HAP-1 (cell line): ENCODE measurements at places on chromosomes 5 and 9.

DNA sequence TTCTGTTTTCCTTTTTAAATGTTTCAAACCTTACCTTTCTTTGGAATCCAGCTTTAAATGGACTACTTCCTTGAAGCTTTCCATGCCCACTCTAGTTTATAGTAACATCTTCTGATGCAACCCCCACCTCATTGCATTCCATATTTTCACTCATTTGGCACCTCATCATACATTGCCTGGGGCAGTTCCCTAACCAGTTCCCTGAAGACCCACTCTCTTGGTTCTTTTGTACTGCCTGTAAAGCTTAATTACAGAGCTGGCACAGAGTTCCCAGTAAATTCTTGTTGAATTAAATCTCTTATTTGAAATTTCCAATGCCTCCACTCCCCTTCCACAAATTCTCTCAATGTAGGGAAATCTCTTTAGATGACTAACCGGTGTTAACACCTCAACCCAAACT, 257.2 kb downstream of the ARRDC3 start:
- DNase-seq = peak; percentile 30

DNA sequence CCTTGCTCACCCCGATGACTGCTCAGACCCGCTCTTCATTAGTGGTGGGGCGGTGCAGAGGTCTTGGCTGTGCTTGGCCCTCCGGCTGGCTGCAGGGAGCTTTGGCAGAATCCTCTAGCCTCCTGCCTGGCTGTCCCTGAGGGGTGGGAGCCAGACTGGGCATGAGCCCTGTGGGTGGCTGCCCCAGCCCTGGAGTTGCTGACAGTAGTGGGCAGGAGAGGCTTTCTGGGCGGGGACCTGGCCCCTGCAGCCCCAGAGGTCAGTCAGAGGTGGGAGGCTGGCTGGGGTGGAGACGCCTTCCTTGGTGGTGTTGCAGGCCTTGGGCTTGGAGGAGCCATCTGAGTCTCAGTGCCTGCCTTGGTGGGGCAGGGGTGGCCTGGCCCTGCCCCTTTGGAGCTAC, 146.0 kb downstream of the RXRA start:
- no peak for DNase-seq

- no peak for DNase-seq
Observed at GRCh38 chr9:14400658-14400995, 86.7 kb upstream of the NFIB start.

DNA sequence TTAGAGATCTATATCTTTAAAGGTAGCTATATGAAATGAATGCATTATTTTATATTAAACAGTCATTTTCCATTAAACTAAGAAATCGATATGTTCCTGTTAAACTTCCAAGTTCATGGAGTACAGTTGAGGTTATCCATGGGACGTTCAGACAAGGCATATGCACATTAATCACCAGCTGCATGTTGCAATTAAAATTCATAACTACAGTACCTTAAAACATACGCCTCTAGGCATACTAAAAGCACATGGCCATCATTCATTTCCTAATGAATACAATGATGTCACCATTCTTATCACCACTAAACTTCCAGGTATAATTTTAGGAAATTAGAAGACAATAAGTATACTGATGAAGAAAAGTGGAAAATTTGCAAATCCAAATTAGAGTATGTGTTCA, 174.3 kb downstream of the CDH12 start:
- no peak for DNase-seq

DNA sequence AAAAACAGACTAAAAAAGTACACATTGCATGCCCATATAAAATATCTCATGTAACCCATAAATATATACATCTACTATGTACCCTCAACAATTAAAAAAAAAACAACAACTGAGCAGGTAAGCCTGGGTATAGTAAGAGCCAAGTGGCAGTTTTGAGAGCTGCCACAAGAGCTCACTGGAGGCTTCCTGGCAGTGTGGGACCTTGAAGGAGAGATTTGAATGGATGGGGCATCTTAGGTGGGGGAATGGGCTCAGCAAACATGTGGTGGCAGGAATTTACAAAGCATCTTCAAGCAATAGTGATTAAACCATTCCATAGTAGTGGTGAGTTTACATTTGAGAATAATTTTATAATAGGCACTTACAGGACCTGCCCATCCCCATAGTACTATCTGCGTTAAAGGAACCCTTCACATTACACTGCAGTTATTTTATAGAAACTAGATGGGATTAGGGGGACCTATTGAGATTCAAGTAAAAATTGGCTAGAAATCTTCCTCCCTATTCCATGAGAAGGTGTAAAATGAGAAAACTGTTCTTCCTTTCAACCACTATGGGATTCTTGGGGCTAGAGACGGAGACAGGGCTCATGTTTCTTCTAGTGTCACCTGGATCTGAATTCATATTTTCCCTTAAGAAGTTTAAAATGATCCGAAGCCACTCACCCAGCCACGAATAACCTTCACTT, 6.9 kb downstream of the MEGF10 start:
- DNase-seq = no peak

DNA sequence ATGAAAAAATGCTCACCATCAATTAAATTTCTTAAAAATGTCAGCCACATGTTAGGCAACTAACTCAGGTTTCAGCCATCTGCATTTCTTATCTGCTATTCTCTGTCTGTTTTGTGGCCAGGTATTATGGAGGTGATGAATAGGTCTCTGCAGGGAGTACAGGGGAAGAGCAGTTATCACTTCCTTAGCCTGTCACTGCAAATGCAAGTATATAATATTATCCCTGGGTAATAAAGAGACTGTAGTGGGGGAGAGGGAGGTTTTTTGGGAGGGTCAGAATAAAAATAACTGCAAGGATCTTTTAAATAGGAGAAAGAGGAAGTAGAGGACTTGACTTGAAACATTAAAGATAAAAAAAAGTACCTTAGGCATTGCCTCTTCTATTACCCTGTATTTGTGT, 49.6 kb upstream of the PTGER4 start:
- DNase-seq = no peak

- DNase-seq = no peak
Observed at GRCh38 chr5:115894342-115894741, 52.6 kb downstream of the AP3S1 start.

- DNase-seq = no peak
Observed at GRCh38 chr5:9348401-9348996, 197.4 kb downstream of the SEMA5A start.

- no peak for DNase-seq
Observed at GRCh38 chr5:150313501-150313900, 10.8 kb upstream of the ARSI start.

DNA sequence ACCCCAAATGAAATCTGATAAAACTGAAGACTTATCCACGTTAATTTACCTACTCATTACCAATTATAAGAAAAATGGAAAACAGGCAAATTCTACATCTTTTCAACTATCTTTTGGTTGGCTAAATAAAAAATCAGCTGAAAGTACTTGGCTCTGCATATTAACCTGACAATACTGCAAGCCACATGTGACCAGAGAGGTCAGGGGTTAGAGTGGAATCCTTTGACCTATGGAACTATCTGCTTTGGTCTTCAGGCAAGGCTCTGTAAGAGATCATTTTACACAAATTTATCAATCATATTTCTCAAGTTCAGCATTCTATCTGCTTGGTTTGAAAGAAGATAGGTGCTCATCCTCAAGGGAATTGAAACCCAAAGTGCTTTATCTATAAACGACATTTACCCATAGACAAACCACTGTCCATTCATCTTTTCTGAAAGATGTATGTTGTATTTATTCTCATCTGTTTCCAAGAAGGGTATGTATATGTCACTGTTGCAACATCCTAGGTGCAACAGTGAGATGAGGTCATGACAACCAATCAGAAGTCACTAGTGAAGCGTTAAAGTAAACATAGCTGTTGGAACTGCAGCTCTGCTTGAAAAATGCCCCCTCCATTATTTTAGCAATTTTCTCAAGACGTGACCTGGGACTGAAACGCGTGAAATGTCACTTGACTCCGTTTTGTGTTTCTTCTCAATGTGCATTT, 144.9 kb upstream of the POU5F2 start:
- no peak for DNase-seq

DNA sequence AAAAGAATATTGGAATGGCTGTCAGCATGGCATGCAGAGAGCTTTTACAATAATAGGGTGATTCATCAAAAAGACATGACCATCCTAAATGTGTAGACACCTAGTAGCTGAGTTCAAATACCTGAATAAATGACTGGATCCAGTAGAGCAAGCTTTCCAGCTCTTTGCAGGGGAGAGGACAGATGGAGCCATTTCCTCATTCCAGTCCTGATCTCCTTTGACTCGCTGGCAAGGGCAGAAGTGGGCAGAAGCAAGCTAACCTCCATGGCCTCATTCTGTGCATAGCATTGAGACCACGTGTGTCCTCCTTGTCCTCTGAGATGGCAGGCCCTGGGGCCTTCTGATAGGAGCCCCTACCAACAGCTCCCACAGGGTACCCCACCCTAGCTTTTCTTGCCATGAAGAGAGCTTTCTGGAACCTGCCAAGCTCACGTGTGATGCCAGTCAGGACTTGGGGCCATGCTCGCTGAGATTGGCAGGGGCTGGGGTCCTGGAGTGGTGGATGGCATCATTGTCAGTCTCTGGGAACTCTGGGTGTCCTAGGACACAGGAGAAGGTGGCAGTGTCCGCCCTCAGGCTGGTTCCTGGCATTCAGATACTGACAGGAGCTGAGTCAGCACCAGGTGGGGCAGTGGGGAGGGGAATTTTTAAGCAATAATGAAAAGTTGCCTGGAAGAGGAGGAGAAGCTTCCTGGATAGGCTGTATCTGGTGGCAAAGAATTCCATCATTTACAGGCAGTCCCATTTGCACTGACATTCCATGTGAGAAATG, 33.6 kb downstream of the WWC1 start:
- DNase-seq = no peak

DNA sequence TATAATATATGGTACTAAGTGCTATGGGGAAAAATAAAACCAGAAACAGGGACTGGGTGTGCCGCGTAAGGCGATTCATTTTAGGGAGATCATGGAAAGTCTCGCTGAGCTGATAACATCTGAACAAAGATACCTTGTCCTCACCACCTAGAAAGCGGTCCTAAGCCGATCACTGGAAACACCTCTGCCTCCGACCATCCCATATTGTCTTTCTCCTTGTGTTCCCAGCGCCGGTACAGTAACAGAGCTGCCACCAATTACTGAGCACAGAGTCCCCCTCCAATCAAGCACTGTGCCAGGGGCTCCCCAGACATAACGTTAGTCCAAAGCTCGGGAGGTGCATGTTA, 704 bp downstream of the CCDC112 start:
- DNase-seq = no peak

- DNase-seq = no peak
Observed at GRCh38 chr9:72769546-72769945, 183.3 kb downstream of the ALDH1A1 start.

DNA sequence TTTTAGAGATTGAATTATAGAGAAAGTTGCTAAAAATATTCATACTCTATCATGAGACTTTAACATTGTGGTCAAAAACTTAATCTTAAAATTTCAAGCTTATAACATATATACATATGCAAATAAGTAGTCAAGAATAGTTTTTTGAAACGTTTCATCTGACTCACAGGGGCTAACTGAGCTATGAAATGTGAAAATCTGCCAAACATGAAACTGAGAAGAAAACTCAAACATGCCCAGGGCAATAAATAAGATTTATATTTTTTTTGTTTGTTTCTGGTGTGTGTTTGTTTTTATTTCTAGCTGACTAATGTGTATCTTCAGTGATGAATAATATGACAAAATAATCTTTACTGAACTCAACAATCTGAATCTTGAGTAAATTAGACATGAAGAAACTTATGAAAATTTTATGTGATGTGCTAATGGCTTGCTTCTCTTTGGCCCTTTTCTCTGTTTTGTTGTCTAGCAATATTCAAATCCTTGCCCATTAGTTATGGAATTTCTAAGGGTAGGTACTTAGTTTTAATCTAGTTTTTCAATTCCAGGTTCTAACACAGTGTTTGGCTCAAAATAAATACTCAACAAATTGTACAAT, 99.9 kb downstream of the FAM174A start:
- peak; percentile 23 for DNase-seq

GRCh38 chr9:101727612-101728524, 10.6 kb downstream of the GRIN3A start:
- DNase-seq = peak; percentile 59

GRCh38 chr5:134136221-134136631, 21.7 kb downstream of the TCF7 start:
- no peak for DNase-seq

DNA sequence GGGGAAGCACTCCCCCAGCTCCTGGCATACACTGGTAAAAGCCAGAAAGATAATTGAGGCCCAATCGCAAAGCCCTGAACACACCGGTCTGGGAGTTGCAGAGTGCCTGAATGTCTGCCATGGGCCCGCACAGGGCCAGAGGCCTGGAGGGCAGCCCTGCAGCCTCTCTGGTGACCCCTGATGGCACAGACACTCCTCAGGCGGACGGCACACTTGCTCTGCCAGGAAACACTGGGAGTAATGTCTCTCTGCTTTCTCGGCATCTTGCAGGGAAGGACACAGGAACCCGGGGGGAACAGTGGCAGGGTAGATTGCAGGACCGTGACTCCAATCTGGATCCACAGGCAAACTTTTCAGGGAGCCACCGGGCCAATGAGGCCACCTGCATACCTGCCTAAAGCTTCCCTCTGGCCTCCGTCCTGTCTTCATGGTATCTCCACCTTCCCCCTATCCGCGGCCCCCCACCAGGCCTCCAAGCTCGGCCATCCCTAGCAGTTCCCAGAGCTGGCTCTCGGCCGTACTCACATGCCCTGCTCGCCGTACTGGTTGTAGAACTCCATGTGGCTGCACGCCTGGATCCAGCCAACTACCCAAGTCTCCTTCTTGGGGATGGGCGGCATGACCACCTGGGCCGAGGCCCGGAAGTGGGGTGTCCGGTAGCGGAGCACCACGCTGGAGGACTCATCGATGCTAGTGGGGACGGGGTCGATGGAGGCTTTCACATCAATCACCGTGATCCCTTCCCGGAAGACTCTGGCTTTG, 797 bp downstream of the FAM78A start:
- DNase-seq = peak; percentile 62

DNA sequence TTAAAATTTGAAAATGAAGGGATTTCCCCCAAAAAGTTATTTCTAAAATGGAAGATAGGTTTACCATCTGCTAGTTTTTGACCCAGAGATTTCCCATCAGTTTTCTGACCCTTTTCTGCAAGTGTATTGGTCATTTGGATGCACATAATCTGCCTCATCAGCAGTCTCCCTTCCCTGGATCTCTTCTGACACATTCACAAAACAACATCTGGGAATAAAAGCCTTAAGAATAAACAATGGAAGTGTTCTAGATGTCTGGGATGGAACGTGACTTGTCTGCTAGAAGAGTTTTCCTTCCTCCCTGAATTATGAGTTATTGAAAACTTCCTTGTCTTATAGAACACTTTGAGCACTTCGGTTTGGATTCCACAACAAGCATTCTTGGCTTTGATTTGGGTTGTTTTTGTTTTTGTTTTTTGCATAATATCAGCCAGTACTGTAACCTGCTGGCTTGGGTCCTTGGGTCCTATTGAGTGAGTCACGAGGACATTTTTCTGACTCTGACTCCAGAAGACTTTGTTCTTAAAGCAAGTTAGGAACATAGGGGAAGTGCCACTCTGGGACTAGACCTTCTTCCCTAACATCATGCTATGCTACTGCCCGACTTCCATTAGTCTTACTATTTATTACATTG, 18.2 kb upstream of the ESM1 start:
- DNase-seq = no peak

GRCh38 chr5:134417707-134418106, 6.0 kb upstream of the CDKN2AIPNL start:
- no peak for DNase-seq

- DNase-seq = peak; percentile 78
Observed at GRCh38 chr5:100647461-100648230, 112.5 kb downstream of the FAM174A start.

- DNase-seq = no peak
Observed at GRCh38 chr9:134800791-134801339, 79.7 kb upstream of the FCN2 start.

GRCh38 chr9:994005-994404, 17.6 kb downstream of the DMRT3 start:
- DNase-seq = no peak

- no peak for DNase-seq
Observed at GRCh38 chr9:120655005-120655622, 59.2 kb downstream of the MEGF9 start.
